ENCODE measurements at places on chromosomes 7 and 10.

DNA sequence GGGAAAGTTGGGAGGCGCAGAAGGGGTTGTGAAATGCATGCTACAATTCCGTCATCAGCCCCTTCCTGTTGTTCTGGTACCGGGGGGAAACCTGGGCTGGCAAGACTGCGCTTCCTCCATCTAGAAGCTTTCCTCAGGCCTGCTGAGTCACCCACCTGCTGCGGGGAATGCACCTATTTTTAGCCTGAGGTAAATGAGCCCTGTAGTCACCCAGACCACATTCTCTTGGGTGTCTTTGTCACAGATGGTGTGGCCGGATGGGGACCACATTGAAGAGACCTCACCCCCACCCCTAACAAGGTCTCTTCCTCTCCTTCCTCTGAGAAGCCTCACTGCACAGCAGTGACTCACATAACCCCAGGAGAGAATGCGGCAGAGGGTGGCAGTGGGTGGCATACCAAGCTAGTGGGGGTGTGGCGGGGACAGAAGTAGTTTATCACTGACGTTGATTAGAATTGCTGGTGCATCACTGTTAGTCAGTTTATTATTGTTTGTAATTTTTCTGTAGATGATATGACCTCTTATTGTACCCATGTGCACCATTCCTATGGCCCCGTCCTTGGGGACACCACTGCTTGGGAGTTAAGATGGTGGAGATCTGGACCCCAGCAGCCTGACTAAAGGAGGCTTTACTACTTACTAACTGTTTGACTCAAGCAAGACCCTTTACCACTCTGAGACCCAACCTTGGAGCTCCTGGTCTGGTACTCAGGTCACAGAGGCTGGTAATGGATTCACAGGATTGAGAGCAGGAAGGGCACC lies 83.0 kb upstream of the DUSP5 start:
- DNase-seq: peak; percentile 76

GRCh38 chr7:156725936-156726335 lies 85.4 kb downstream of the RNF32 start:
- DNase-seq: no peak

DNA sequence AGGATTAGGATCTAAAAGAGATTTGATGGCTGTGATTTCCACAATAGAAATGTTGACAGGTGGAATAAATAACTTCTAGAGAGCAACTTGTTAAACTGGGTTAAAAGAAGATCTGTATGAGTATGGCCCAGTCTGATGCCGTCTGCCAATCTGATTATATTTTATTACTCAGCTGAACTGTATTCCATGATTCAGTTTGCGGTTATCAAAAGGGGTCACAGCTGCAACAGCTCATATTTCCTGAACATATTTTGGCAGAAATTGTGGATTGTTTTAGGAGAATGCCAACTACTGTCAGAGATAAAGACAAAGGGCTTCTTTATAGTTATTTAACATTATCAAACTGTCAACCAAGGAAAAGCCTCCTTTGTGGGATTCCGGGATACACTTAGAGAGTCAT lies 244.8 kb upstream of the MINDY3 start:
- no peak for DNase-seq

- DNase-seq: no peak
These were observed 71.6 kb downstream of the HERPUD2 start for GRCh38 chr7:35623381-35623780.

GRCh38 chr7:91212582-91212981 lies 51.7 kb upstream of the FZD1 start:
- DNase-seq: no peak

DNA sequence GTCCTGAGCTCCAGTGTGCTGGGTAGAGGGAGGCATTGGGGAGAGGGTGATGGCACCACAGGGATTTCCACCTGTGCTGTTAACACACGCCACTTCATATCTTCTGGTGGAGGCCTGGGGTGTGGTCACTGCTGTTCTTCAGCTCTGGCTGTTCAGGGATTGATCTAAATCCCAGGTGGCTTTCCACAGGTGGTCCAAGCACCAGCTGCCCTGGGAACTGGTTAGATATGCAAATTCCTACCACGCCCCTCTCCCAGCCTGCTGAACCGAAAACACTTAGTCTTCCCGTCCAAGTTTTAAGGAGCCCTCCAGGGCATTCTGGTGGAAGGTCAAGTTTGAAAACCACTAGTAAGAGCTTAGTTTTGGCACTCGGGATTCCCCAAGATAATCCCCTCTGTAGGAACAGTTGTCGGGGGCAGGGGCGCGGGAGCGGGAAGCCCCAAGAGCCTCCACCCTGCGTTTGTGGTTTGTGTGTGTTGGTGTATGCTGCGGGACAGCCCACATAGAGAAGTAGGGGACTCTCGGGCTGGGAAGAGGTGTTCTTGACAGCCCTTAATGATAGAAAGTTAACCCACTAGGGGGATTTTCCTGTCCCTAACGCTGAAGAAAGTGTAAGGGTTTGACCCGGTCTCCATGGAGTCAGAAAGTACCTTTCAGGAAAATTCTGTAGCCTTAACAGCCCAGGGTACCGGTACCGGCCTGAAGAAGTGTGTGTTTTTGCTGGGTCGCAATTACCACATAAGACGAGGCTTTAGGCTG lies 5.1 kb downstream of the DEPP1 start:
- DNase-seq: no peak

GRCh38 chr10:124196659-124197058 lies 103.3 kb upstream of the CHST15 start:
- no peak for DNase-seq

GRCh38 chr7:122143376-122143750 lies 686 bp downstream of the AASS start:
- no peak for DNase-seq

All from stimulated activated CD4-positive, alpha-beta T cell treated with anti-CD3 and anti-CD28 coated beads, Interleukin-1b, Interleukin-23, amount 100 ng/mL, for 1 hour (primary cell).